ENCODE measurements at places on chromosomes 2 and 18.

DNA sequence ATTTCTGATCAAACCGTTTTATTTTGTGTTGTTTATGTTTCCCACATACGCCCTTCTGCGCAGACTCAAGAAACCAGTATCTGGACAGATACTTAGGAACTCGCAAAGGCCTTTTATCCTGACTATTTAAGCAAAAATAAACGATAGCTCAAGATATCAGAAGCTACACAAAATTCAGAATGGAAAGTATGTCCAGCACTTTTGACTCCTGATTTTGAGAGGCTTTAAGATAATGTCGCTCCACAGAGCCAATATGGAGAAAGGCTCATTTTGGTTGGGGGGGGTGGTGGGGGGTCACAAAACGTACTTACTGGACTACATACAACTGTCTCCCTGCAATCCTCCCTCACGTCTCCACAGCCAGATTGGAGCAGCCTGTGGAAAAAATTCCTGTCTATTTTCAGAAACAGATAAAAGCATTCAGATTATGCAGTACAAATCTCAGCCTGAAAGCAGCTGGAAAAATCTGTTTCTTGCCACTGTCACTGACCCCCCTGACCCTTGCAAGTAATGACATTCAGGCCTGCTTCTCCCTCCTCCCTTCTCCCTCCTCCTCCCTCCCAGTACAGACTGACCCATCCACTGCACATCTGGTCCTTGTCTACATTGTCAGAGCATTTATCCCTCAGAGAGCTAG, 34.9 kb upstream of the LCLAT1 start:
- DNase-seq, result peak; percentile 26

DNA sequence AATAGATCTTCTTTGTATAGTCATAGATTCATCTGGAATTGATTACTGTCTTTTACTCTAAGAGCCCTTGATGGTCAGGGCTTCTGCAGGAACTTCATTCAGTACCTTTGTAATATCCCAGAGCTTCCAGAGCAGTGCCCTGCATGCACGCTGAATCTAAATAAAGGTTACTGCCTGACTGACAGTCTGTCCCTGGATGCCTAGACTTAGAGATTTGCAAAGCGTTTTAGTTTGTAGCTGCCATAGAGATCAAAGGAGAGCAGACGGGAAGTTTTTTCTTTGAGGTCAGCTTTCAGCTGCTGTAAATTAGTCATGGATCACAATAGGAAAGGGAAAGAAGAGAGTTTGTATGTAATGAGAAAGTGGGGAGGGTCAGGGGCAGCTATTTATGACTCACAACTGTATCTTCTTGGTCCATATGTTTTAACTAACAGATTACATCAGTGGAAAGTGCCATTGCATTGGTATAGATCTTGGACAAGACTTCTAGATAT, 45.2 kb upstream of the NYAP2 start:
- peak; percentile 61 for DNase-seq

- no peak for DNase-seq
These were observed 96.7 kb downstream of the WDR7 start for GRCh38 chr18:56747857-56748256.

GRCh38 chr2:177078416-177078815, 134.2 kb upstream of the HNRNPA3 start:
- DNase-seq, result no peak

DNA sequence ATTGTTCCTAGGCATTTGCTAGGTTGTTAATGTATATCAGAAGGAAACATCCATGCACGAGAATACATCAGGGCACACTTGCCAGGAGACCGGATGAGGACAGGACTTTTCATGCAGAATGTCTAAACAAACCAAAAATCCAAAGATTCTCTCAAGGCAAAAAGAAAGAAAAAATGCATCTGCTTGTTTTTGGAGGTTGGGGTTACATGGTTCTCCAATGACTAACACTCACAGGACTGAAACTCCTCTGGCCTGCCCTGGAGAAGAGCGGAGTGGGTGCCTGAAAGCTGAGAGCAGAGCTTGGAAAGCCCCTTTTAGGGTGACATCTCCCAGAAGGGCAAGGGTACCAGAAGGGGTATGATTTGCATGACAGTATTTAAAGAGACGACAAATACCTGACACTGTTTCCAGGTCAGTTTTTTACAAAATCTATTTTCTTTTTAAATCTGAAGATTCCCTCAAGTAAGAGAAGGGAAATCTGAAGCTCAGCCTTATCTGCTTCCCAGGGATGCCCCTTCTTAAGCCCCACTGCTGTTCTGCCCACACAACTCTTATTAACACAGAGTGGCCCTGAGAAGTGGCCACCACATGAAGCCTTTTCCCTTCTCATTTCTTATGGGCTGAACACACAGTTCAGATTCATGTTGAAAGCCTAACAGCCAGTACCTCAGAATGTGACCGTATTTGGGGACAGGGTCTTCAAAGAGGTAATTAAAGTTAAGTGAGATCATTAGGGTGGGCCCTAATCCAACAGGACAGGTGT, 216.4 kb downstream of the STK39 start:
- DNase-seq, result peak; percentile 36

GRCh38 chr2:240351826-240352426, 83.5 kb upstream of the GPC1 start:
- DNase-seq, result no peak

DNA sequence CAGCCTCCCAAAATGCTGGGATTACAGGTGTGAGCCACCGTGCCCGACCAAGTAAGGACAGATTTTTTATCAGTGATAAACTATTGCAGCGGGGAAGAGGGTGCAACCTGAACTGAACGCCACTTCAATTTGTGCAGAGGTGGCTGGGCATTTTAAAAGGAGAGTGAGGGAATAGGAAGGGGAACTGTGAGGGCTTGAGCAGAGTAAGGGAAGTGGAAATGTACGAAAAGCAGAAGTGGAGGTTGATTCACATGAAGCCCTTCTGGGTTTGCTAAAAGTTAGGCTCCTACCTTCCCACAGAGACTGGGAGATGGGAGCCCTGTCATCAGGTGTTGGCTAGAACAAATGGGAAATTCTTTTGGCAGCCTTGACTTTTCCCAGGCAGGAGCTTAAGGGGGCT, 6.1 kb downstream of the STK11IP start:
- no peak for DNase-seq

- DNase-seq, result no peak
These were observed 4.0 kb upstream of the HNMT start for GRCh38 chr2:137960223-137960622.
